ENCODE measurements at places on chromosomes 2 and 18.

- no peak for DNase-seq
Measured at GRCh38 chr18:10863026-10863425, 286.3 kb downstream of the PIEZO2 start.

DNA sequence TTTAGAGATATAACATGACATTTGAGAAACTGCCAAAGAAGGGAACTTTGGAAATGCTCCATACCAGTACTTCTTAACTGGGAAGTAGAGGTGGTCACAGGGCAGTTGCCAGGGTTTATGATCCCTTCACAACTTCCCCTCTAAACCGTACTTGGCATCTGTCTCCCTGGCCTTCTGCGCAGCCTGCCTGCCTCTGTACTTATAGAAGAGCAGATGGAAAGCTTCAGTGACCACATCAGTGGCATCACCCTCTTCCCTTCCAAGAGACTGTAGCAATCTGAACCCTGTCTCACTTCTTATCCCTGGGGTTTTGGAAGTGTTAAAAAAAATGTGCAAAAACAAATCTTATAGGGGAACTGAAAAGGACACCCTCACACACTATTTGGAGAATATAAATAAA is 64.1 kb downstream of the EIF2AK3 start:
- no peak for DNase-seq

GRCh38 chr2:54106631-54107454 is 8.6 kb upstream of the ACYP2 start:
- DNase-seq, result peak; percentile 46

DNA sequence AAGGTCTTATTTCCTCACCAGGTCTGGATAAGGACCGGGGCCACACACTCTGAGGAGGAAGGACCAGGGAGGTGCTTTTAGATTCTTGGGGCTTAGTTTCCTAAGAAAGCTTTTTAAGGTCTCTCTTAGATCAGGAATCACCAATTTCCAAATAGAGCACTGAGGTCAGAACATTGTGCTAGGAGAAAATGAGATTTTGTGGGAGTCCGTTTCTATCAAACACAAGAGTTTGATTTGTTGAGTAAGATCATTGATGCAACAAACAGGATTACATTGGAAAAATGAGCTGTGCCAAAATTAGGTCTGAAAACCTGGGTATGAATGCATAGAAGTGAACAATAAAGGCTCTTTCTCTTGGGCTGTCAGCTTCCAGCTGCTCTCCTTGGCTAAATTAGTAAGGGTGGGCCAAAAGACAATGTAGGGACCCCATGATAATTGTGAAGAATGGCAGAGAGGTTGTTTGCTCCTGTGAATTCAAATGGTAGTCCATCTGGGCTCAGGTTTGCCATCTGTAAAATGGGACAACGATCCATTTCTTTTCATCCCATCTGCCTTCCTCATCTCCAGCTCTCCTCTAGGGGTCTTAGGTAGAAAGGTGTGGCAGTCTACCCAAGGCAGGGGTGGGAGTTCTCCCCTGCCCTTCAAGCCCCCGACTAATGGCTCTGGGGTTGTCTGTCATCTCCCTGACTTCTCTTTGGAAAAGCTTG is 20.0 kb downstream of the IGFBP2 start:
- DNase-seq, result no peak

DNA sequence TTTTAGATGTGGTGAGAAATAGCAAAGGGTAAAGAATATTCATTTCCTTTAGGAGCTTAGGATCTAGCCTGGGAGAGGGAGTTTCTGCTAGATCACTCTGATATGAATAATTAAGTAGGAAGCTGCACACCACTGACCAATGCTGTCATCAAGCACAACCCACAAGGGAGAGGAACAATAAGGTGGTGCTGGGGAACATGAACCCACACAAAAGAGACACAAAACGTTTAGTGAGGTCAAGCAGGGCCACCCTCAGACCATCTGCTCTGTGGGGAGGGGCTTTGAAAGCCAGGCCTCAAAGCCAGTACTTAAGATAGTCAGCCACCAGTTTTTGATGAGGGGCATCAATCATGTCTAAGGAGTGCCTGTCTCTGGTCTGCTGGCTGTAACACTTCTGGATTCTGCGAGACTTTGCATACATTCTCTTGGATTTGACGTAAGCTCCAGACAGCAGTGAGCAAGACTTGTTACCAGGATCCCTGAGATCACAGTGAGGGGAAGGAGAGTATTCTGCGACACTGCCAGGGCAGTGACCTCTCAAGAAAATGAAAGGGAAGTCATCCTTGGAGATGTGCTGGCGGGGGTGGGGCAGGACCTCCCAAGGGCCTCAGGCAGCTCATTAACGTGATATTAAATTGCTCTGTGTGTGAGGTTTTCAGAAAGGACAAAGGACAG is 127.0 kb downstream of the CCBE1 start:
- peak; percentile 82 for DNase-seq

GRCh38 chr2:198698230-198698629 is 759.5 kb downstream of the SATB2 start:
- DNase-seq, result no peak

GRCh38 chr2:3348767-3349166 is 28.9 kb downstream of the EIPR1 start:
- DNase-seq, result no peak

DNA sequence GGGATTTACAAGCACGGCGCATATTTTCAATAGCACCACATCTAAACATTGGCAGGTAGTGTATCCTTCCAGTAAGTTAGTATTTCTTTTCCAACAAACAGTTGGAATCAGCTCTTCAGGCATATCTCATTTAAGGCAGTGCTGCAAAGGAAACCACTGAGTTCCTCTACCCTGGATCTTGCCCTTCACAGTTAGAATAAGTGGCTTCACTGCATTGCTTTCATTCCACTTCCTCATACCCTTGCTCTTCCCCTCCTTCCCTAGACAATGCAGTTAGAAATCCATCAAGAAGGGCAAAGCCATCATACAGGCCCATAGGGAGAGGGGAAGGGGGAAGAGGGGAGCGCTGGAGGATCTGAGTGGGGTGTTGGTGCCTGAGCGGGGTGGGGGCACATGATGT is 173.7 kb downstream of the FBXO15 start:
- no peak for DNase-seq

DNA sequence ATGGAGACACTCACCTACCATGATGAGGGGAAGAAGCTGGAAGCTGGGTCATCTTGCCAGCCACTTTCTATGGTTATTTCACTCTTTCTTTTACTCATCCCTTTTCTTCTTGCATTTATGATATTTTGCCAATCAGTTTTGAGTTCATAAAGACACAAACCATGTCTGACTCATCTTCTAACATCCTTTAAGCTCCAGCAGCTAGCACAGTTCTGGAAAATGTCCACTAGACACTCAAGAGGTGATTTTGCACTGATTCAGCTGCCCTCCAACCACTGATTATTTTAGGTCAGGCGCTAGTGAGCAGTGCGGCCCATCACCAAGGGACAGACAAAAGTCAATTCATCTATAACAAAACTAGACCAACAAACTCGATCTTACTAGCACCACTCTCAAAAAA is 537.1 kb upstream of the ID2 start:
- DNase-seq, result no peak

GRCh38 chr2:239957681-239958472 is 67.3 kb downstream of the NDUFA10 start:
- DNase-seq, result no peak

DNA sequence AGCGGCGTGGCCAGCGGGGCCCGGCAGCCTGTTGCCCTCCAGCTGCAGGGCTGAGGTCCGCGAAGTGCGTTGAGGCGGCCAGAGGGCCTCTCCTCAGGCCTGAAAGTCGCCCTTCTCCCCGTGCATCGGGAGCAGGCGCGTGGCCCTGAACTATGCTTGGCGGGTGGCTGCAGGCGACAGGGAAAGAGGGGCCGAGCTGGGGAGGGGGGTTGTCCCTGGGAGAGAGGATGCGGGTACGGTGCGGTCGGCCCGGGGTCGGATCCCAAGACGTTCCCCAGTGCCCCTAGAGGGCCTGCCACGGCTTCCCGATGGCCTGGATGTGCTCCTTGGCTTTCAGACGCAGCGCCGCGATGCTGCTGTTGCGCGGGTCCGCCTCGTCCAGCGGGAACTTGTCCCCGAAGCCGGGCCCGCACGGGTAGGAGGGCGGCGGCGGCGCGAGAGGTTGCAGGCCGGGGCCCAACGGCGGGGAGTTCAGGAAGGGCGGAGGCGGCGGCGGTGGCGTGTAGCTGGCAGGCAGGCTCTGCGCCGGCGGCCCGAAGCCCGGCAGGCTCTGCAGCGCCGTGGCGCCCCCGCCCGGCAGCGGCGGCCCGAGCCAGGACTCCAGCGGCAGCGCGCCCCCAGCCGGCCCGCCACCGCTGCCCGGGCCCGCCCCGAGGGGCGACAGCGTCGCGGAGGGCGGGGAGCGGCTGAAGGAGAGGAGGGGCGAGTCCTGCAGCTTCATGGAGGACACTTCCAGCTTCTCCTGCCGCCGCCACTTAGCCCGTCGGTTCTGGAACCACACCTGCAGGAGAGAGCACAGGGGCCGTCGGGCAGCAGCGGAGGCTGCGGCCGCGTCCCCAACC is 4.3 kb downstream of the RAX start:
- peak; percentile 48 for DNase-seq

GRCh38 chr2:62185475-62186155 is 10.3 kb upstream of the B3GNT2 start:
- DNase-seq, result no peak

DNA sequence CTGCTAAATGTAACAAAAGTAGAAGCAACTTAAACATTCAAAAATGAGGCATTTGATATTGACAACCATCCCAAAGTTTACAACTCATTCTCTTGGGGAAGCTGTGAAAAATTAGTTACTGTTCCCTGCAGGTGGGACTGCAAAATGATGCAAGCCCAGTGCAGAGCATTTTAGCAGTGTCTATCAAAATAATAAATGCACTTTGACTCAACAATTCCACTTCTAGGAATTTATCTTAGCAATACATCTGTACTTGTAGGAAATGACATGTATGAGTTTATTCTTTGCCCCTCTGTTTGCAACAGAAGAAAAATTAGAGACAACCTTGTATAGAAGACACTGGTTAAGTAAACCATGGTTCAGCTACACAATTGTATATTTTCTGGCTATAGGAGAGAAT is 48.0 kb upstream of the TLK1 start:
- no peak for DNase-seq

GRCh38 chr2:205720451-205720902 is 38.2 kb downstream of the NRP2 start:
- DNase-seq, result no peak

GRCh38 chr2:10620481-10620880 is 69.3 kb downstream of the NOL10 start:
- DNase-seq, result no peak

DNA sequence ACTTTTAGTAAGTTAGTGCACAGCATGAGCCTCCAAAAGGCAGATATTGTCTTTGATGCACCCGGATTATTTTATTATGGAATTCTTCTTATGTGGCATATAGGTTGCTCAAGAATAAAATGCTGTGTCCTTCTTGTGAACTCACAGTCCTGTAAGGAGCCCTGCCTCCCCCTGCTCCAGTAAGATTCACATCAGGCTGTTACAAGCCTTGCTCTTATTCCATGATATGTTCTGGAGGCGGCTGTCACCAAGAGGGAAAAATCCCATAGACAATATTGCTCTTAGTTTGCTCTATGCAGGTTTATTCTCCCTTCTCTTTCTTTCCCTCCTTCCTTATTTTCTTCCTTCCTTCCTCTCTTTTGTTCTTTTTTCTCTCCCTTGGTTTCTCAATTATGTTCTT is 182.3 kb downstream of the MYT1L start:
- no peak for DNase-seq

GRCh38 chr2:77469106-77469505 is 53.1 kb downstream of the LRRTM4 start:
- no peak for DNase-seq

DNA sequence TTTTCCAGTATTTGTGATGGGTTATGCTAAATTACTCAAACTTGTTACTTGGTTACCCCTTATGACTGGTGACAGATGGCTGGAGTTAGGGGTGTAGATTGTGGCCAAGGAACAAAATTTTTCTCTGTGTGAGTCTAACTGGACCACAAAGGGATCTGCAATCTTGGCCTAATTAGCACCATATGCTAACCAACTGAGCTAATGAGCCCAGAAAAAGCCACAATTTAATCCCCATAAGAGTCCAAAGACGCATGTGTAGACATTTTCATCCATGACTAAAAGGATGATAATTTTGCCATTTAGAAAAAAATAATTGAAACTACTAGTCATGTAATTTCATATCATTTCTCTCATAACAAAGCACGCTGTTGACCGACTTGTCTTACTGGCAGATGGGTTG is 151.2 kb downstream of the ABCA12 start:
- DNase-seq, result no peak

DNA sequence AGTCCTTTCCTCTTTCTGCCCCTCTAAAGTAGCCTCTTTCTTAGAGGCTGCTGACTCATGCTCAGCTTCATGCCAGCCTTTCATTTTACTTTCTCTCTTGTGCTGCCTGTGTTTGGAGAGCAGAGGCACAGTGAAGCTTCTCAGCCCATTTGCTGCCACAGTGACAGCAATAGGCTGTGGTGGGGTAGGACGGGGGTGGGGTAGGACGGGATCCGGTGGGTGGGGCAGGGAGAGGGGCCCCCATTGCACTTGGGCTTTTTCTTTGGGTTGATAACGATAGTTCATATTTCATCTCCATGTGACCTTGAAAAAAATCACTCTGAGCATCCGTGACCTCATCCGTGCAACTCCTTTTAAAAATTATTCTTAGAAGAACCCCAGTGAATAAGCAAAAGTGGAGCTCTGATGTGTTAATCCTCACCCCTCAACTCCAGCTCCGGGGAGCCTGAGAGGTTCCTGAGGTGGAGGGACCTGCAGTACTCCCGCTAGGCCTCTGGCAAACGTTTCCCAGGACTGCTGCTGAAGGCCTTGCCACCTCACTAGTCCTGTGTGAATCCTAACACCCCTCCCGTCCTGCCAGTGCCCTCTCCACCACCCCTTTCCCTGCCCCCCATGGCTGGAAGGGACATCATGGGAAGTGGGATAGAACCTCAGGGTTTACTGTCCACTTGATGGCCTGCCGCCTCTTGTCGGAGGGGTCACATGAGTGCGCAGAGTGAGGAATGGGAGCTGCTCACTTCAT is 70.8 kb downstream of the INPP4A start:
- DNase-seq, result no peak

DNA sequence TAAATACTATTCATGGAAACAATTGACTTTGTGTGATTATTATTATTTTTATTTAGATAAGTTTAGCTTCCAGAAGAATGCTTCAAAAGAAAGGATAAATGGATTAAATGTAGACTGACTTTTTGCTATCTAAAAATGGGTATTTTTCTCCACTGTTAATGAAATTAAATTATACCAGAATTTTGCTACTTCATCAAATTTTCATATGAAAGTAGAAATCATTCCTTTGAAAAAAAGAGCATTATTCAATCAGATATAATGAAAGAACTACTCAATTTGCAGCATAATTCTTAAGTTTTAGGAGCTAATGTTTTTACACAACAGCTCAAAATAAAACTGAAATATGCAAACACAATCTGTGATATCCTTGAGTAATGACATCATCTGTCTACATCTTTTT is 1424.6 kb downstream of the DPP10 start:
- DNase-seq, result no peak
